ENCODE measurements at places on chromosomes 1 and 21.
A peak's percentile ranks its signal among the peaks of the same experiment; 100 is the strongest.

DNA sequence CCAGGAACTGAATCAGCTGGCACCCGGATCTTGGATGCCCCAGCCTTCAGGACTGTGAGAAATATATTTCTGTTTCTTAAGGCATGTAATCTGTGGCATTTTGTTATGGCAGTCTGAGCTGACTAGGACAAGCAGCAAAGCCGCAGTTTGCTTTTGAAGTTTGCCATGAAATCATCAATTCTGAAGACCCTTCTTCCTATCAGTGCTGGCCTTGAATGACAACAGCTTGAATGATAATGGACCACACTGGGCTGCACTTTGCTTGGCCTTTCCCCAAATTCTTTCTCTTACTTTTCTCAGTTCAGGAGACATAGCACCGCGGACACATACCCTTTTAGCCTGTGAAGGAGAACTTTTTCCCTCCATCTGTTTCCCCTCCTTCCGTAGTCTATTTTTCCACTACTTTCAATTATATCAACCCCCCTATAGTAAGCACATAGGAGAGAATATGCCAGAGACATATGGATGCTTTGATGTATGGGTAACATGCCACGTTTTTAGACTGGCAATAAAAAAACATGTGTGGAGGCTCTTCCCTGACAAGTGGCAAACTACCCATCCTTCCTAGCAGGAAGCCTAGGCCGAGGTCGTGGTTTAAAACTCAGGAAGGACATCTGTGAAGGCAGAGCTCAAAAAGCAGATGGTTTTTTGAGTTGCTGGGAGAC, 42.9 kb downstream of the HLX start:
- DNase-seq = no peak

GRCh38 chr1:207698822-207699483, 52.9 kb upstream of the CD46 start:
- peak; percentile 18 for DNase-seq

DNA sequence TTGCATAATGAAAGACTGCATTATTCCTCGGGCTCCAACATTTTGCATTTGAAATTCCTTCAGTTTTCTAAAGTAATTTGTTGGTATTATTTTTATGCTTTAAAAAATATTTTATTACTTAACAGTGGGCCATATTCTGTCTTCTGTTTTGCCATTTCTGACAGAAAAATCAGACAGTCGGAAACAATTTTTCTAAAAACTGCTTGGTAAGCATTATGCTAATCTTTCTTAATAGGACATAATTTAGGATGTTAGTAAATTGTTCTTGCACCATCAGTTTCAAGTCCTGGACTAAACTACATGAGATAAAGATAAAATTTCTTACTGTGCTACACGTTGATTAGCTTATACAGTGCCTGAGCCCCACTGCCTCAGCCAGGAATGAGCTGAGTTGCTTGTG, 11.2 kb downstream of the RGL1 start:
- no peak for DNase-seq

DNA sequence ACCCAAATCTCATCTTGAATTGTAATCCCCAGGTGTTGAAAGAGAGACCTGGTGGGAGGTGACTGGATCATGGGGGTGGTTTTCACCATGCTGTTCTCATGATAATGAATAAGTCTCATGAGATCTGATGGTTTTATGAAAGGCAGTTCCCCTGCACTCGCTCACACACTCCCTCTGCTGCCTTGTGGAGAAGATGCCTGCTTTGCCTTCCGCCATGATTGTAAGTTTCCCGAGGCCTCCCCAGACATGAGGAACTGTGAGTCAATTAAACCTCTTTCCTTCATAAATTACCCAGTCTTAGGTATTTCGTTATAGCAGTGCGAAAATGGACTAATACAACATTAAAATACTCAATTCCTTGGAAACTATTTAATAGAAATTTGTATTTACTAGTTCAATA, 99.2 kb downstream of the PROX1 start:
- no peak for DNase-seq

GRCh38 chr1:159928491-159929050, 3.3 kb upstream of the TAGLN2 start:
- DNase-seq = no peak

- no peak for DNase-seq
These were observed 44.9 kb upstream of the PCBP3 start for GRCh38 chr21:45598666-45599065.

DNA sequence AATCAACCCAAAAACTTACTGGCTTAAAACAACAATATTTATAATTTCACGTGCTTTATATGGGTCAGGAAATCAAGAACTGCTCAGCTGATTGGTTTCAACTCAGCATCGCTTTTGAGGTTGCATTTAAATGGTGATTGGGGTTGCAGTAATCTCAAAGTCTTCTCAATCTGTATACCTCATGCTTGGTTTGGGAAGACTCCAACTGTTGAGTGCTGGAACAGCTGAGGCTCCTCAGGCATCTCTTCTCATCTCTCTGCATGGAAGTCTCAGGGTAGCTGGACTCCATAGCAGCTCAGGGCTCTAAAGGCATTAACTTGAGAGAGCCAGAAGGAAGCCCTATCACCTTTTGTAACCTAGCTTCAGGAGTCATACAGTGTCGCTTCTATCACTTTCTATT, 35.1 kb downstream of the AK5 start:
- DNase-seq = no peak

DNA sequence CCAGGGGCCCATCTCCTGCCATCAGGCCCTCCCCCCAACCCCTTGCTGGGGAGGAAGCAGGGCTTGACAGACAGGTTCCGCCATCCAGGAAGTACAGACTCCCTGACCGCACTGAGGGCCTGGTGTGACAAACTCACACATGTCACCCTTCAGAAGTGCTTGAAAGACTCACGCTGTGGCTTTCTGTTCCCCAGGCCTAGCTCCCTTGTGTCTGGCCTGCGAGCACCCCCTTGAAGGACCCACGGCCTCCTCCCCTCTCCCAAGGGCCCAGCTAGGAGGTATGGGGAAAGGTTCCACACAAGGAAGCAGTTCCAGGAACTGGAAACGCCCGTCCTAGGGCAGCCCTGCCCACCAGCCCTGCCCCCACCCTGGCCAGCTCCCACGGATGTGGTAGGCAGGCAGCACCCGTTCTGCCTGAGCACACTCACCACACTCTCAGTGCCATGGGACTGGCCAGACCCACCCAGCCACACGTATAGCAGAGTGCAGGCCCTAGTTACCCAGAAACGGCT, 26.7 kb downstream of the SLC2A1 start:
- peak; percentile 82 for DNase-seq

DNA sequence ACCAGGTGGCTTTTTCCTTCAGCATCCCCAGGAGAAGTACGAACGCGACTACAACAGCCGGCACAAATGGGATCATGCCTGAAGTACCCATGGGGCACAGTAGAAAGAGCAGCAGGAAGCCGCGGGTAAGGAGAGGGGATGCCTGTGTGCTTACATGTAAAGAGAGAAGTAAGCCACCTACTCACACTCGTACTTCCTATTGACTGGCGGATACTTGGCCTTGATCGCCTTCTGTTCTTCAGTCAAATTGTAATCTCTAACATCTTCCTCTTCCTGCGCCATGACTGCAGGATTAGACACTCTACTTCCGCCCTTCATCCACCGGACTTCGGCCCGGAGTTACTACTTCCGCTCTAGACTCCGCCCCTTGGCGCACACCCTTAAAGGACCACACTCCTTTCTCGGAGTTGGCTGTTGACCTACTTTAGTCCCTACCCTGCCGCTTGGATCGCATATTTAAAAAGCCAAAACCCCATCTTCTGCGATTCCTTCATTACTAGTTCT, at the start of gene ZBTB8OS:
Gene ZBTB8OS, minus strand, starts transcription at position 303 of the 504 bp plus-strand sequence. Its CDS starts 21 bp downstream, at position 282.
- peak; percentile 92 for DNase-seq

- DNase-seq = no peak
These were observed 19.3 kb downstream of the ELF3 start for GRCh38 chr1:202029727-202030126.

- DNase-seq = no peak
These were observed 20.9 kb downstream of the STYXL2 start for GRCh38 chr1:167114725-167115124.

- no peak for DNase-seq
These were observed 65.7 kb downstream of the SDC3 start for GRCh38 chr1:30842697-30843354.

All from CD4-positive, alpha-beta T cell treated with Interleukin-12 subunit alpha and Interleukin-12 subunit beta, for 1 hour (primary cell).